NCI-H2171 (cell line): ENCODE measurements at places on chromosomes 5 and 9.
A peak's percentile ranks its signal among the peaks of the same experiment; 100 is the strongest.

DNA sequence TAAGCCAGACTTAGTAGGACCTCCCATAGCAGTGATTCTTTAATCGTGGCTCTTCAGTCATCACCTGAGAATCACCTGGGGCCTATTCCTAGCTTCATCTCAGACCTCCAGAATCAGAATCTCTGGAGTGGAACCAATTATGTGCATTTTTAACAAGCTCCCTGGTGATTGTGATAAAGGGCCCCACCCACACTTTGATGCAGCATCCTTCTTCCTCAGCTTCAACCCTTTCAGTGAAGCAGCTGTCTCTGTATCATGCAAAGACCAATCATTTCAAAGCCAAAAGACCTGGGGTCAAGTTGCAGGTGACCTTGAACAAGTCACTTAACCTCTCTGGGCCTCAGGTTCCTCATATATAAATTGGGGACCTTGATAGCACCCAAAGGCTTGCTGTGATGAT lies 17.1 kb downstream of the FBXO10 start:
- no peak for DNase-seq

DNA sequence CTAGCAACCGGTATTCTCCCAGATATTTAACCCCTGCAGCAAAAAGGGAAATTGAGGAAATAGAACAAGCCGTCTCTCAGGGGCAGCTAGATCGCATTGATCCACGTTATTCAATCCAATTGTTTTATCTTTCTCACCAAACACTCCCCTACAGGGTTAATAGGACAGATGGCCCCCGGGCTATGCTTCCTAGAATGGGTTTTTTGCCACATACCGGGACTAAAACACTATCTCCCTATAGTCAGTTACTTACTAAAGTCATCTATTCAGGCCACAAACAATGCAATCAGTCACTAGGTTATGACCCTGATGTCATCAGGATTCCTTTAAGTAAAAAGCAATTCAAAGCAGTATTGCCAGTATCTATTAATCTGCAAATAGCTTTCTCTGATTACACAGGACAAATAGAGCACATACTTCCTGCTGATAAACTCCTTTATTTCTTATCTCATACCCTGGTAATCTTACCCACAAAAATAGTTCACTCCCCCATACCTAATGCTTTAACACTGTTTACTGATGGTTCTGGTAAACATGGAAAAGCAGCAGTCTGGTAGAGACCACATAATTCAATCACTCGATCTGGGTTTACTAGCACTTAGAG lies 159.0 kb downstream of the CPLANE1 start:
- no peak for DNase-seq

GRCh38 chr5:43008363-43009153 lies 31.6 kb downstream of the ANXA2R start:
- DNase-seq: peak; percentile 92

GRCh38 chr5:90853750-90854149 lies 295.2 kb downstream of the ADGRV1 start:
- no peak for DNase-seq

- DNase-seq: no peak
These were observed 108.1 kb upstream of the PRRC1 start for GRCh38 chr5:127409246-127409917.

GRCh38 chr9:33177086-33177485 lies 9.9 kb upstream of the B4GALT1 start:
- DNase-seq: no peak
